ENCODE measurements at places on chromosomes 12 and 14. TPM values are rescaled to one million over a fixed set of nuclear protein-coding genes. Genes with fewer than 3 reads are reported as not detected.

TEAD4 gene
- total RNA-seq: 35.3 TPM

ANO2 gene
- 9.2 TPM for total RNA-seq

GLIPR1 gene
- 68.0 TPM for total RNA-seq

CEP290 gene
- total RNA-seq: 12.7 TPM

AQP6 gene
- not detected for total RNA-seq

PSMB5 gene
- 71.5 TPM for total RNA-seq

CHD8 gene
- 49.7 TPM for total RNA-seq

RERG gene
- 107 TPM for total RNA-seq

NEDD8 gene
- total RNA-seq: 125 TPM
